ENCODE measurements at places on chromosomes 11 and 22.
A peak's percentile ranks its signal among the peaks of the same experiment; 100 is the strongest.

DNA sequence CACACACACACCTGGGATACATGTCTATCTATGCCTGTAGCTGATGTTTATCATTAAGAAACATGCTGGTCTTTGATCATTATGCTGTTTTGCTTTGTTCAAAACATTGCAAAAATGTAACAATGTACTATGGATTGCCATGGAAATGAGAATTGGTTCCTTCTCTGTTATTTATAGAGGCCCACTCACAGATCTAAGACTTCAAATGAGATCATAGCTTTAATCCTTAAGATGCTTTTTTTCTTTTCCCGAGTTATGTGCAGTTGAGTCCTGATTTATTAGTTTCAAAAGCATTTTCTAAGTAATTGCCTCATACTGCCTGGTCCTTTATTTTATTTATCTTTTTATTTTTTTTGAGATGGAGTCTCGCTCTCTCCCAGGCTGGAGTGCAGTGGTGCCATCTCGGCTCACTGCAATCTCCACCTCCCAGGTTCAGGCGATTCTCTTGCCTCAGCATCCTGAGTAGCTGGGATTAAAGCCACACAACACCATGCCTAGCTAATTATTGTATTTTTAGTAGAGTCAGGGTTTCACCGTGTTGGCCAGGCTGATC is 131.4 kb downstream of the LUZP2 start:
- DNase-seq: no peak

- no peak for DNase-seq
Measured at GRCh38 chr11:126357055-126357962, 1.8 kb downstream of the ST3GAL4 start.

- DNase-seq: no peak
Measured at GRCh38 chr11:10381736-10382135, 73.3 kb upstream of the AMPD3 start.

GRCh38 chr22:37526376-37526775 is 7.2 kb upstream of the CARD10 start:
- DNase-seq: no peak

- DNase-seq: no peak
Measured at GRCh38 chr22:22771696-22772377, 115.8 kb upstream of the IGLL5 start.

- DNase-seq: no peak
Measured at GRCh38 chr11:83922318-83922717, 636.2 kb upstream of the CCDC90B start.

- no peak for DNase-seq
Measured at GRCh38 chr11:96155627-96156378, 187.2 kb downstream of the MAML2 start.

DNA sequence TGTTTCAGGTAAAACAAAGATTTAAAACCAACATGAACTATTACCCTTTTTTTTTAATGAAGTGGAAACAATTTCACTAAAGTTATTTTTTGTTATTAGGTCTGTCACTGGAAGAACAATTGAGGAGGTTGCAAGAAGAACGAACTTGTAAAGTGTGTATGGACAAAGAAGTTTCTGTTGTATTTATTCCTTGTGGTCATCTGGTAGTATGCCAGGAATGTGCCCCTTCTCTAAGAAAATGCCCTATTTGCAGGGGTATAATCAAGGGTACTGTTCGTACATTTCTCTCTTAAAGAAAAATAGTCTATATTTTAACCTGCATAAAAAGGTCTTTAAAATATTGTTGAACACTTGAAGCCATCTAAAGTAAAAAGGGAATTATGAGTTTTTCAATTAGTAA is 30.9 kb downstream of the BIRC2 start:
- DNase-seq: no peak

GRCh38 chr11:66264914-66265313 is 3.5 kb upstream of the RAB1B start:
- DNase-seq: peak; percentile 87

DNA sequence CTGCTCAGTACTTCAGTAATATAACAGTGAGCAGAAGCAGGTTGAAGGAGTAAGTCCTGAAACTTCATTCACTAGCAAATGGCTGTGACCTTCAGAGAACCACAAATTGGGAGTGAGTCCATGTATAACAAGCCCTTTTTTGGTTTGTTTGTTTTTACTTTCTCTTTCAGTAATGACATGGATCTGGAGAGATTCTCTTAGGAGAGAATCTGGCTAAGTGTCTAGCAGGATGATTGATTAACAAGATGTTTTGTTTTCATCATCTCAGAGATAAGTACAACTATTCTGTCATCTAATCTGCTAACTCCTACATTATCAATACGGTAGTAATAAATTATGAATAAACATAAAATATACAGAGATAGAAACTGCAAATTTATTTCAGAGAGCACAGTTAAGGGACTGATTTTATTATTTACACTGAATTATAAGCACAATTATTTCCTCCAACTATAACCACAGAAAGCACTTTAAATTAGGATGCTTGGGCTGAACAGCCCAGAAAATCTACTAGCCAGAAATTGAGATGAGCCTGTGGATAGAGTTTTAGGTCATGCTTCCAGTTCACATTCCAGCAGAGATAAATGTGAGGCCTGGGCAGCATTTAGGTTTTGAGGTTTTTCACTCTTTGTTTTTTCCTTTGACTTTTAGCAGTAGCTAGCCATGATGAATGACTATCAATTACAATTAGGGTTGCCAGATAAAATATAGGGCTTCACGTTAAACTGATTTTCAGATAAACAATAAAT is 429.3 kb upstream of the FAT3 start:
- no peak for DNase-seq

DNA sequence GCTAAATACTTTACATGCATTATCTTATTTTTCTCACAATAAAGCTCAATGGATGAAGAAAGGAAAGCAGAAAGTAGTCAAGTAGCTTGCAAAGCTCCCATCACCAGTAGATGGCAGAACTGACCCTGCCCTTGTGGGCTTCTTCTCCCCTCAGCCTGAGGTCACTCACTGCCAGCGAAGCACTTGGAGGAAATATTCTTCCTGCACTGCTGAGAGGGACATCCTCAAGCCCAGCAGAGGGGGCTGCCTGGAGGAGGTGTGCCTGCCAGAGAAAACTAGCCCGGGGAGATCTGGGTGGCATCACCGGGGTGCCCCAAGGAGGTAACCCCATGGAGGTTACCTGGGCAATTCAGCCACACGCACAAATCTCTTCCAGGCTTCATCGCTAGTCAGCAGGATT is 6.6 kb downstream of the APOL4 start:
- DNase-seq: peak; percentile 72

- DNase-seq: no peak
Measured at GRCh38 chr11:112852143-112852866, 108.9 kb upstream of the NCAM1 start.

GRCh38 chr22:24427500-24428164 is at the start of gene ADORA2A:
TSS of gene ADORA2A (plus strand) at chr22:24427599. CDS start at chr22:24433405, 5,806 bp downstream.
- DNase-seq: peak; percentile 95

- no peak for DNase-seq
Measured at GRCh38 chr11:14245444-14245843, 113.5 kb downstream of the RRAS2 start.

DNA sequence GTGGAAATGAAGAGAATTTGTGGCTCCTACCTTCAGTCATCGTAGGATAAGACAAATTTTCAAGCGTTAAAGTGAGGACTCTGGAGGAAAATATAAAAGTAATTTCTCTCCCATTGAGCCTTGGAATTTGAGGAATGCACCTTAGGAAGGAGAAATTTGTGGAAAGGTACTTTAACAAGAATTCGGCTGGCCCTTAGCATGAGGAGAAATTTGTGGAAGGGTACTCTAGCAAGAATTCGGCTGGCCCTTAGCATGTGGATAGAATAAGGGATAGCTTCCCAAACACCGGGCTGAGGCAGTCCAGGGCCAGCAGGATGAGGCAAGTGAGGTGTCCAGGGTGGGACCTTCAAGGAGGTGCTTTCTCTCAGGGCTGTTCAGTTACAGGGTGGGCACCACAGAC is 33.2 kb upstream of the FAR1 start:
- no peak for DNase-seq

- no peak for DNase-seq
Measured at GRCh38 chr11:121890946-121891515, 225.0 kb downstream of the BLID start.

DNA sequence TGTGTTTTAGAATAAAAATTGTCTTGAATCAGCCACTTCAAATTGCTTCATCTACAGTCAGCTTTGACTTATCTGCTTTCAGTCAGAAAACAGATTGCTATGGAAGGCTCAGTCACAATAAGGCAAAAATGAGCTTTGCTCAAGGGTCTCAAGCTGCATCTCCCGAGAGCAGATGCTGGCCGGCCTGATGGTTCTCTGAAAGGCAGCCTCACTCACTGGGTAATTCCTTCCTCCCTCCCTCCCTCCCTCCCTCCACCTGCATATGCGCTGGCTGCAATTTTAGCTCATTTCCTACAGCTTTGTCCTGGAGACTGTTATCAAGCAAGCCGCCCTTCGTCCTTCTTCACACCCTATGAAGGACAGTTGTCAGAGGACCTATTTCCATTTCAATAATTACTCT is 1.6 kb upstream of the IZUMO1R start:
- no peak for DNase-seq

DNA sequence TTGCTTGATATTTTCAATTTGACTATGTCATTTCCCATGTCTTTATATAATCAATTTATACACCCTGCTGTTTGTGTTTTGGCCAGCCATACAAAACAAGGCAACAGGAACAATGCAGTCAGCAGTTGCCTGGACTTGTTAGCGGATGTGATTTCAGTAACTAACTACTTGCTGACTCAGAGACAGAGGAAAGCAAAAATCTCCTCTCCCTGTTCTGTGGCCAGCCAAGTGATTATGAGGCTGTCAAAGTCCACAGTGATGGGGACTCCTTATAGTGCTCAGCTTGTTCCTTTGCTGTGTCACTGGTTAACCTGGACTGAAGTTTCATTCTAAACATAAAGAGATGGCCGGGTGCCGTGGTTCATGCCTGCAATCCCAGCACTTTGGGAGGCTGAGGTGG is 32.6 kb upstream of the APLP2 start:
- DNase-seq: no peak

- no peak for DNase-seq
Measured at GRCh38 chr11:8288824-8289491, 25.3 kb upstream of the LMO1 start.

GRCh38 chr11:23095650-23096189 is 235.4 kb upstream of the CCDC179 start:
- no peak for DNase-seq
